ENCODE measurements at places on chromosomes 7 and 10. TPM values are rescaled to one million over a fixed set of nuclear protein-coding genes. Genes with fewer than 3 reads are reported as not detected.

DNA sequence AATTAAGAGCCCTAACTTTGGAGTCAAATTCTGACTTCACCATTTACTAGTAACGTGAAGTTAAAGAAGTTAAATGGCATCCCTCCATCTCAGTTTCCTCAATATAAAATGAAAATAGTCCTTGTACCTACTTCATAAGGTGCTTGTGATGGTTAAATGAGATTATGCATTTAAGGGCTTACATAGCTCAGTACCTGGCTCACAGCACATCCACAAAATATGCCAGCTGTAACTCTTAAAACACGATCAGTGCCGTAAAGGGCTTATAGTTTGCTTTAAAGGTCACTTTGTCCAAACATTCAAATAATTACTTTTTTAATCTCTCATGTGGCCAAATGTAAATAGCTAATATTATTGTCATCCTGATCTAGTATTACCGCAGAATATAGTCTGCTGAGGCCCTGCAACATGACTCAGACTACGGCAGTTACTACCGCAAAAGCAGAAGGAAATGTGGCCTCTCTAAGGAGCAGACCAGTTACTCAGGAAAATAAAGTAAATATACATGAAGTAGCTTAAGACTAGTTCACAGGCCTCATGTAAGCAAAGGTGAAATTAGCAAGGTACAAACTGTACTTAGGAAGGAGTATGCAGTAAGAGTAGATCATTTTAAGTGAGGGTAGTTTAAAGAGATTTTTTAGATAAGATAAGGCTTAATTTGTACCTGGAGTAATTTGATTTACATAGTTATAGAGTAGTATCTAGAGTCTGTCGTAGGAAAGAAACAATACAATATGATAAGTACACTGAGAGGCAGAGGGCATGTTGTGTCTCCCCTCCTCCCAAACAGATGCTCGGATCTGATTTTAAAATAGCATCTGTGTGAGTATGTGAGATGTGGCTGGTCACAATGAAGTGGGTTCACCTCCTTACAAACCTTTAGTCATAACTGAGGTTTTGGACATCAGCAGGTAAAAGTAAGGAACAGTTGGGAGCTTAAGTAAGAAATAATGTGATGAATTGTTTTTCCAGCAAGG is 13.1 kb downstream of the CASP2 start:
- no peak for DNase-seq

GRCh38 chr10:49645417-49645816 is 31.6 kb downstream of the CHAT start:
- DNase-seq = no peak

- no peak for DNase-seq
Observed at GRCh38 chr7:111083413-111083812, 7.5 kb upstream of the LRRN3 start.

DNA sequence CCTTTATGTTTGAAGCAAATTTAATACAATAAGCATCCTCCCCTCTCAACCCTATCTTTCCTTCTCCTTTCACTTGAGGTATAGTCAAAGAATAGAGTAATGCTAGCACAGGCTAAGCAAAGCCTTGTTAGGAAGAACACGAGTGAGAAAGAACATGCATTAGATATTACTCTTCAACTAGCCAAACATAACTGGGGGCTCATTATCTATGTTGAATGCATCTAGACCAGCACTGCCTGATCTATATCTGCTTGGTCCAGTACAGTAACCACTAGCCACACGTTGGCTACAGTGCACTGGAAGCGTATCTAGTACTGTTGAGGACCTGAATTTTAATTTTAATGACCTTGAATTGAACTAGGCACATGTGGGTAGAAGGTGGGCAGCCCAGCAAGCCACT is 21.0 kb downstream of the SFMBT2 start:
- no peak for DNase-seq

Gene TBL2
- total RNA-seq = 33.6 TPM

DNA sequence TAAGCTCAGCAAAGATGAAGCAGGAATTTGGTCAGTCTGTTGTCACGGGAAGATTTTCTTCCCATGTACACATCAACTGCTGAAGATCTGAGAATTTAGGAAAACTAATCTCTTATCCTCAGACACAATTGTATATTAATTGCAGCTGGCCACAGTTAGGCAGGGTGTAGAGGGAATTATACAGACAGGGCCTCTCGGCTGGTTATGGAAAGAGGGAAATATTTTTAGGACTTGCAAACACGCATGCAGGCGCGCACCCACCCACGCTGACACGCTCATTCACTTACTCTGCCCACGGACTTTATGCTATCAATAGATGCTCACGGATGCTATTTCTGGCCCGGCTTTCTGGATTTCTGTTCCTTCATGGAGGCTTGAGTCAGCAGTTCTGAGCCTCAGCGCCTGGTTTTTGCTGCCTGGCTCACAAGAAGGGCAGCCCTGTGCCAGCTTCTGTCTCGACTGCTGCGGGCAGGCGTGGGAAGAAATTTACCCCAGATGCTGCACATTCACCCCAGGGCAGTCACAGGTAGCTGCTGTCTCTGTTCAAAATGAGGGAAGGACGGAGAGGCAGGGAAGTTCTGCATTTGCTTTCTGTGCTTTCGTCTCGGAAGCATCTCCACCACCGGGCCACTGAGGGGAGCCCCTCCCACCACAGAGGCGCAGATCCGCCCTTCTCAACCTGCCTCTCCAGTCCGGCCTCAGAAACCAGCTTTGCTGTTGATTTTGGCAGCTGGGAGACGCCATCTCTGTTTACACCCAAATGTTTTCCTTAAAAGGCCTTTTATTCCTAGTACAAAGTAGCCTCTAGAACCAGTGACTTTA is 116.3 kb upstream of the BTBD16 start:
- DNase-seq = no peak

Gene CCDC172
- not detected for total RNA-seq

GRCh38 chr10:112265745-112266144 is 17.5 kb upstream of the TECTB start:
- no peak for DNase-seq

Gene NEUROG3
- not detected for total RNA-seq

- no peak for DNase-seq
Observed at GRCh38 chr10:93081318-93081717, 7.6 kb downstream of the CYP26A1 start.

DNA sequence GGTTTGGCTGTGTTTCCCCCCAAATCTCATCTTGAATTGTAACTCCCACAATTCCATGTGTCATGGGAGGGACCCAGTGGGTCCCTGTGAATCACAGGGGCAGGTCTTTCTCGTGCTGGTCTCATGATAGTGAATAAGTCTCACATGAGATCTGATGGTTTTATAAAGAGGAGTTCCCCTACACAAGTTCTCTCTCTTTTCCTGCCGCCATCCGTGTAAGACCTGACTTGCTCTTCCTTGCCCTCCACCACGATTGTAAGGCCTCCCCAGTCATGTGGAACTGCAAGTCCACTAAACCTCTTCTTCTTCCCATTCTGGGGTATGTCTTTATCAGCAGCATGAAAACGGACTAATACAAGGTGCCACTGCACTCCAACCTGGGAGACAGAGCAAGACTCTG is 329.2 kb downstream of the TNS3 start:
- no peak for DNase-seq

GRCh38 chr10:129893104-129894089 is 70.7 kb downstream of the EBF3 start:
- DNase-seq = no peak

Gene ZDHHC6
- total RNA-seq = 37.5 TPM

- no peak for DNase-seq
Observed at GRCh38 chr10:113087165-113088029, 137.3 kb downstream of the TCF7L2 start.

Gene LDB3
- total RNA-seq = 7.7 TPM

- no peak for DNase-seq
Observed at GRCh38 chr10:110221044-110221720, 13.8 kb downstream of the MXI1 start.

Gene MOGAT3
- 0.25 TPM for total RNA-seq
